ENCODE measurements at places on chromosomes 4 and X. TPM values are rescaled to one million over a fixed set of nuclear protein-coding genes. Genes with fewer than 3 reads are reported as not detected.

PABPC4L gene
- under 0.01 TPM for total RNA-seq

DNA sequence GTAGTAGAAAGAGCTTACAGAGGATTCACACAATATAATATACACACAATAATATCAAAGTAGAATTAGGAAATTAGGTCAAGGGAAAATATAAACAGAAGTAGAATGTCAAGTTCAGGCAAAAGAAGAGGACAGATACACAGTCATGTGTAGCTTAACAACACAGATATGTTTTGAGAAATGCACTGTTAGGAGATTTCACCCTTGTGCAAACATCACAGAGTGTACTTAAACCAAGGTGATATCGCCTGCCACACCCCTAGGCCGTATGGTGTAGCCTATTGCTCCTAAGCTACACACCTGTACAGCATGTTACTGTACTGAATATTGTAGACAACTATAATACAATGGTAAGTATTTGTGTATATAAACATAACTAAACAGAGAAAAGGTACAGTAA is 110.0 kb upstream of the EDNRA start:
- DNase-seq, result no peak

GRCh38 chr4:139042981-139043460 is 27.4 kb downstream of the NOCT start:
- no peak for DNase-seq

GRCh38 chrX:17644001-17644400 is 93.3 kb upstream of the SCML1 start:
- DNase-seq, result no peak

- DNase-seq, result no peak
These were observed 33.1 kb upstream of the MTNR1A start for GRCh38 chr4:186588503-186588902.

GRCh38 chrX:6228720-6229119 is at the start of gene NLGN4X:
Gene NLGN4X (minus strand): TSS chrX:6228867. CDS start chrX:6151466, 77,401 bp downstream.
- DNase-seq, result no peak

DNA sequence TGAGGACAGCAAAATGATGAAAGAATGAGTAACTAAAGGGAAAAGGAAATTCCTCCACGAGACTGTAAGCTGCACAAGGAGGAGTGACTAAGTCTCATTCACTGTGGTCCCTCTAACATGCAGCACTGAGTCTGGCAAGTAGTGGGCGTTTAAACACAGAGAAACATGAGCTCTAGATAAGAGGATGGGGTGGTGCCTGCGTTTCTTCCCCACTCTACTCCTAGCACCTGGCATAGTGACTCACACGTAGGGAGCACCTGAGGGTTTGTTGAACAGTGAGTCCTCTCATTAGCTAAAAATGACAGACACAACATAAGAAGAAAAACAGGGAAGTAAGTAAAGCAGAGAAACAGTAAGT is 105.8 kb upstream of the CBR4 start:
- DNase-seq, result peak; percentile 48

DNA sequence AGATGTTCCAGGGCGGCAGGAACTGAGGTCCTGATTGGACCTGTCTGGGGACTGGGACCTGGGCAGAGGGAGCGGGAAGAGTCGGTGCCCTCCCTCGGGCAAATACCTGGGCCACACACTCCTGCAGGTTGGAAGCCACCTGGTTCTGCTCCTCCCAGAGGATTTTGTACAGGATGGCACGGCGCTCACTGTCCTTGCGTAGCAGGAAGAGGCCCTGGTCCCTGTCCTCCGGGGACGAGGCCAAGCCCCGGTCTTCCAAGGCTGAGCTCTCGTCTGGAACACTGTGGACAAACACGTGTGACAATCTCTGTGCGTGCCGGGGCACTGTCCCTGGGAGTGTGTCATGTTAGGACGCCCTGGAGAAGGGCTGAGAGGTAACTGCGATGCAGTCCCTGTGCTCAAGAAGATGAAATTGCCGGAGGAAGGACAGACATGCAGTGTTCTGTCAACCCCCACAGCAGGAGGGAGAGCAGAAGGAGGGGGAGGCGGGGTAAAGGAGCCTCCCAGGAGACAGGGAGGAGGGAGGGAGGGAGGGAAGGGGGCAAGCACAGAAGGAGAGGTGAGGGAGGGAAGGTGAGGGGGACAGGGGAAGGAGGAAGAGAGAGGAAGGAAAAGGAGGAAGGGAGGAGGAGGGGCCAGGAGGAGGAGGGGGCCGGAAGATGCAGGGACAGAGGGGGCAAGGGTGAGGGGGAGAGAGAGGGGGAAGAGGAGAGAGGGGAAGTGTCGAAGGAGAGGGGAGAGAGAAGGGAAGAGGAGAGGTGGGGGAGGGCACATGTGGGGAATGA is 29.0 kb downstream of the PDHA1 start:
- DNase-seq, result no peak

GRCh38 chr4:53671757-53672156 is 80.5 kb upstream of the LNX1 start:
- DNase-seq, result no peak

DNA sequence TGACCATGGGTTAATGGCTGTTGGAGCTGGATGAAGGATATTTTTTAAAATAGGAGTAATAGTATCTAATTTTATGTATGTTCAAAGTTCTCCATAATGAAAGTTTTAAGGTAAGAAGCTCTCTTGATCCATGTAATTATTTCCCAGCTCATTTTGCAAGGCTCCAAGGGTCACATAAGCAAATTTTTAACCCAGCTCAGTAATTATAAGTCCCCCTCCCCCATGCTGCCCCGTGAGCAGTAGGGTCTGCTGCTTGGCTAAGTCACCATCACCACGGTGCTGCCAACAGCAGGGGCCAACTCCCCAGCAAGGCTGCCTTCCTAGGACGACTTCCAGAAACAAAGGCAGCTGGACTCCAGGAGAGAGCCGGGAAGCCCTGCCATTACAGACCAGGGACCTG is 340.0 kb downstream of the FBXW7 start:
- DNase-seq, result no peak

GRCh38 chr4:28682847-28683246 is 1822.2 kb downstream of the STIM2 start:
- no peak for DNase-seq

Measured in MG63 (cell line).